ENCODE measurements at places on chromosomes 12 and 14.

- no peak for DNase-seq
Measured at GRCh38 chr12:96172981-96173380, 21.2 kb upstream of the ELK3 start.

GRCh38 chr12:14984036-14984435 is 11.2 kb downstream of the PDE6H start:
- DNase-seq: no peak

DNA sequence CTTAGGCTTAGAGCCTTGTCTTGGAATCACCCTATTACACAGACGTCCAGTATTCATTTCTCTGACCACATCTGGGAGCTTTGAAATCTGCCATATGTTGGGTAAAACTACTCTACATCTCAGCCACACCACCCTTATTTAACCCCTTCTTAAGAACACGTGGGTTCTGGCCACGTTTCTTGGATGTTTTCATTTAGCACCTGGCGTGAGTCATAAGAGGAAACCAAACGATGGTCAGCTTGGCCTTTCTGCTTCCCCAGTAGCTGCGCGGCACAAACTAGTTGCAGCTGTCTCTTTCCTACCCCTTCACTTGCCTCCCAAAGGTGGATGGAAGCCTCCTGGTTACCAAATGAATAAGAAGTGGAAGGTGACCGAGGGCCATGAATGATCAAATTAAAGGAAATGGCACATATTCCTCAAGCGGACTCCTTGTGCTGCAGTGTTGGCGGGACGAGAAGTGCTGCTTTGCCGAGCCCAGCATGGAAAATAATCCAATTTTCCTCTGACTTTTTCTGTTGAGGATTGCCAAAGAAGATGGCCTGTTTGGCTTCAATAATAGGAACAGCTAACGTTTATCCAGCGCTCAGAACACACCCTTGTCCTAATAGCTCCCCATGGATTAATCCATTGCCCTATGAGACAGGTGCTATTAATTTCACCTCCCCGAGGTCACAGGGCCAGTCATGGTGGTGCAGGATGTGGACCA is 154.1 kb downstream of the ZNF664 start:
- no peak for DNase-seq

DNA sequence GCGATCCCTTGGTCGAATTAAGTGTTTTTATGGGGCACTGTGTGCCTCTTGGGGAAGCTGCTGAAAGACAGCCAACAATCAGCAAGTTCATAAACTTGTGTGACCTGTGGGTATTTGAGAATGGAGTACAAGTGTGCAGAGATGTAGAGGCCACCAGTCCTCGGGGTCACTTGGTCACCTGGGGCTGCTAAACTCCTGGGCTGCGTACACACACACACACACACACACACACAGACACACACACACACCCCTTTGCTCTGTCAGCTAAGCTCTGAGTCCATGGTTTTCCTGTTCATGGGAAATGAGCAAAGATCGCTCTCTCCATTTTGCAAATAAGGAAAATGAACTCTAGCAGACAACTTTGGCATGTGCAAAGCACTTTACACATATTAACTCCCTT is 24.5 kb downstream of the DYRK4 start:
- DNase-seq: no peak

- no peak for DNase-seq
Measured at GRCh38 chr12:75913502-75914351, 117.8 kb downstream of the PHLDA1 start.

DNA sequence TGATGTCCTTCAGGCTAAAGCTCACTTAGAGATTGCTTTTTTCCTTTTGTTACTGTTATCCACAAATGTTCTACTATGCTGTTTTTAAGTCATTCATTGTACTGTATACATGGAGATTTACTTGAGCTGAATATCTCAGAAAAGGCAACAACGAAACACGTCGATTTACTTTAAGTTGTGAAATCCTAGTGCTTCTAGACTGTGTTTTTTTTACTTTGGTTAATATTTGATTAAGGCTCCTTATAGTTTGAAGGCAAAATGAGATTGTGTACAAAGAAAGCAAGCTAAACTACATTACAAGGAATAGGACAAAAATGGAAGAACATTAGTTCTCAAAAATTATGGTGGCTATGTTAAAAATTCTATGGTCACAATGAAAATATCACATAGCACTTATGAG is 114.5 kb downstream of the SLC35F4 start:
- DNase-seq: no peak

DNA sequence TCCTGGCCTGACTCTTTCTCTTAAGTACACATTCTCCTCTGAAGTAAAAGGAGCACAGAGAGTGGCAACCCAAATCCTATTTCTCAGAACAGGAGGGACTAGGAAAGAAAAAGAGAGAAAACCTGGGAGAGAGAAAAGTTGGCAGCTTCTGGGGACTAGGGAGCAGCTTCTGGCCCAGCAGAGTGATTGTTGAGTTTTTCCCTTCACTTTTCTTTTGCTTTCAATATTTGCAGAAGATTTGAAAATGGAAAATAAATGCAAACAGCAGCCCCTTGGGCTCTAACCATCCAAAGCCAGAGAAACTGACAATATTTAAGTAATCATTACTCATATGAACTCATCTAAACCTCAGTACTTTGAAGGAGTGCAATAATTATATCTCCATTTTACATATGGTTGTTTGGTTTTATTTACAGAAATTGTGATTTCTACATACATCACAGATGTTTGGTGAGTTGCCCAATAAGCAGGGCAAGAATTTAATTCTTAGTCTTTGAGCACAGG is 28.8 kb upstream of the IGF1 start:
- no peak for DNase-seq

DNA sequence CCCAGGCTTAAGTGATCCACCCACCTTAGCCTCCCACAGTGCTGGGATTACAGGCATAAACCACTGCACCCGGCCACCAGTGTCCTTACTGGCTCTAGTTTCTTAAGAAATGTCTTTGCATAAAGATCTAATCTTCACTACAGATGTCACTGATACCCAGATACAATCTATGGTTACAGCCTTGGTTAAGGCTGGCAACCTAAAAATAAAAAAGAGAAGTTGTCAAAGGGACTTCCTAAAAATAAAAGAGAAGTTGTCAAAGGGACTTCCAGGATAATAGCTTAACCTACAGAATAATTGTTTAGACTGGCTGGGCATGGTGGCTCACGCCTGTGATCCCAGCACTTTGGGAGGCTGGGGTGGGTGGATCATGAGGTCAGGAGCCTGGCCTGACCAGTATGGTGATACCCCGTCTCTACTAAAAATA is 27.6 kb downstream of the ETFBKMT start:
- no peak for DNase-seq

GRCh38 chr12:57091638-57092528 is 3.0 kb downstream of the NAB2 start:
- no peak for DNase-seq

DNA sequence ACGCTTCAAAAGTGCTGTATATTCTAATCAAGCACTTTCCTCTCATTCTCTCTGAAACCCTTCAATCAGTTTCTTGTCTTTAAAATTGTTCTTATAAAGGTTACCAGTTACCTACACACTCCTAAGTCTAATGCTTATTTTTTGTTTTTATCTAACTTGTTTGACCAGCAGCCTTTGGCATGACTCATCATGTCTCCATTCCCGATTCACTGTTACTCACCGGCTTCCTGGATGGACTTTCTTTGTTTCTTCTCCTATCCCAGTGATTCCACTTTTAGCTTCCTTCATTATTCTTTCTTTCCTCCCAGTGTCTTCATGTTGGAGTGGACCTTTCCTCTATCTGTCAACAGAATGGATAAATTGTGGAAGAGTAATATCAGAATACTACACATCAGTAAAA is 368.6 kb upstream of the CCDC196 start:
- DNase-seq: no peak

DNA sequence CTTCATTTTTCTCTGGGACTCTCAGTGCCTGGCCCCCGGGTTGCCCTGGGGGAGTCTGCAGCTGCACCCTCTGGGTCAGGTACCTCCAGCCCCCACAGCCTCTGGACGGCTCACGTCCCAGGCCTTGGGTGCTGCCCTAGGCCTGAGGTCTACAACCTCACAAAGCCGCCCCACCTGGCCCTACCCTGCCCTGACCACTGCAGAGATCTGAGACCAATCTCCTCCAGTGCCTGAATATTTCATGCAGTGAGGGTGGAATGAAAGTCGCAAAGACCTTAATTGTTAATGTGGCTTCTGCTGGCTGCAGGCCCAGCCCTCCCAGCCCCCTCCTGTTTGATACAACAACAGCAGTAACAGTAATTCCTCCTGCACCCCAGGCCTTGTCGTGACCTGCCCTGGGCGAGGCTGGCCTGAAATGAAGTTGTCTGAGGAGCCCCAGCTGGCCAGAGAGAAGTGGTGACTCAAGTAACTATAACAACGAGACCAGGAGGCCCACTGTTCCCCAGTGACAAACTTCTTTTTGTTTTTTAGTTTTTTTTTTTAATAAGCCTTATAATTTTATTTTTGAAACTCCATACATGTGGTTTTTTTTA is 8.8 kb upstream of the CCDC85C start:
- no peak for DNase-seq

- DNase-seq: no peak
Measured at GRCh38 chr12:13749389-13749788, 232.0 kb downstream of the GRIN2B start.

DNA sequence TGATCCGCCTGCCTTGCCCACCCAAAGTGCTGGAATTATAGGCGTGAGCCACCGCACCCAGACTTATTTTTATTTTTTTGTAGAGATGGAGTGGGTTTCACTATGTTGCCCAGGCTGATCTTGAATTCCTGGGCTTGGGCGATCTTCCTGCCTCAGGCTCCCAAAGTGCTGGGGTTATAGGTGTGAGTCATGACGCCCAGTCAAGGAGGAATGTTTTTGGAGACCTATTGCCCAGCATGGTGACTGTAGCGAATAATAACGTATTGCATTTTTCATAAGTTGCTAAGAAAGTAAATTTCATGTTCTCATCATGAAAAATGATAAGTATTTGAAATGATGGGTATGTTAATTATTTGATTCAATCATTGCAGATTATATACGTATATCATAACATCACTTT is 46.5 kb downstream of the TEAD4 start:
- DNase-seq: no peak

- no peak for DNase-seq
Measured at GRCh38 chr14:84809158-84809557, 720.8 kb upstream of the FLRT2 start.

- DNase-seq: peak; percentile 43
Measured at GRCh38 chr14:63867933-63868921, 15.4 kb downstream of the SYNE2 start.

DNA sequence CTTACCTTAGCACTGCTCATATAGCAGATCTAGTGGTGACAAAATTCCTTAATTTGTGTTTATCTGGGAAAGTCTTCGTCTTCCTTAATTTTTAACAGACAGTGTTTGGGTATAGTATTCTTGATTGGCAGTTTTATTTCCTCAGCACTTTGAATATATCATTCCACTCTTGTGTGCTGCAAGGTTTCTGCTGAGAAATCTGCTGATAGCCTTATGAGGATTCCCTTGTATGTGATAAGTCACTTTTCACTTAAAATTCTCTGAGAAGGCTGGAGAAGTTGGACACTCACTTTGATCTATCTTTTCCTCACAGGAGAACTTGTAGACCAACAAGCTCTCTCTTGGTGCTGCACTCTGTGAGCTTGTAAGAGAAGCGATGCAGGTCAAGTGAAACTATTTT is 306.1 kb upstream of the RTL1 start:
- DNase-seq: no peak

DNA sequence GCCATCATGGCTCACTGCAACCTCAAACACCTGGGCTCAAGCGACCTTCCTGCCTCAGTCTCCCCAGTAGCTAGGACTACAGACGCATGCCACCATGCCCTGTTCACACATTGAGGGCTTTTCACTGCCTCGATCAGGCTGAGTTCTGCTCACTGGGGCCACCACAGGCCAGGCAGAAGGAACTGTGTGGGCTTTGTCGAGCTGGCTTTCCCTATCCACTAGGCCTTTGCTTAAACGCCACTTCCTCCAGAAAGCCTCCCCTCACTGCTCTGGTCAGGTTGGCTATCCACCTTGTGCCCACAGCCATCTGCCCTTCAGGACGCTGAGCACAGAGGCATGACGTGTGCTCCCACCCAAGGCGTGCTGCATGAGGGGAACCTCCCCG is 45.2 kb downstream of the MLXIP start:
- DNase-seq: no peak

DNA sequence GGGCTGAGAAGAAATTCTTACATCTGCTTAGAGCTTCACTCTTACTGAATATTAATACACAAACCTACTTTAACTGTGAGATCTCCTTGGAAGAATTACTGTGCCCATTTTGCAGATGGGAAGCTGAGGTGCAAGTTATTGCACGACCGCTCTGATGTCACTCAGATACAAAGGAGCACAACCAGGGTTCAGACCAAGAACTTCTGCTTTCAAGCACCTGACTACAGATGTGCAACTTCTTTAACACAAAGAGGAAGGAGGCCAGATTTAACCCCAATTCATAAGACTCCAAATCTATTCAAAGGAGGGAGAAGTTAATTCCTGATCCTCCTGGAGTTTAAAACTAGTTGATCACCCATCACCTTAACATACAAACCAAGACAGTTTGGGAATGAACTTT is 232.6 kb downstream of the VRK1 start:
- DNase-seq: no peak

GRCh38 chr12:78340406-78340805 is 509.7 kb downstream of the NAV3 start:
- DNase-seq: no peak

DNA sequence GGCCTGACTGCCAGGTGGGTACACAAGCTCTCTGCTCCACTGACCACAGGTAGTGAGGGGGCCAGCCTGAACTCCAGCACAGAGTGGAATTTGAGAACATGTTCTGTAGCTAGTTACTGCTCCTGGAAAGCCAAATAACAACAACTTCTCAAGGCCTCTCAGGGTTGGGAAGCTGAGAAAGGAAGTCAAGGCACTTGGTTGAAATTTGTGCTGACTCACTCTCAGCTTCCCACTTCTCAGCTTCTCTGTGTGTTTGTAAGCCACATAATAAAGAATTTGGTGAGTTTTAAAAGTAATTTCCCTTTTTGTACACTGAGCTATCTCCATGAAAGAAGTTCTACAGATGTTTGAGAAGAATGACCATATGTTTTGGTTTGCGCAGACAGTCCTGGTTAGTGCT is 234.9 kb downstream of the KTN1 start:
- DNase-seq: no peak

- no peak for DNase-seq
Measured at GRCh38 chr12:105679982-105680381, 349.5 kb downstream of the C12orf75 start.

DNA sequence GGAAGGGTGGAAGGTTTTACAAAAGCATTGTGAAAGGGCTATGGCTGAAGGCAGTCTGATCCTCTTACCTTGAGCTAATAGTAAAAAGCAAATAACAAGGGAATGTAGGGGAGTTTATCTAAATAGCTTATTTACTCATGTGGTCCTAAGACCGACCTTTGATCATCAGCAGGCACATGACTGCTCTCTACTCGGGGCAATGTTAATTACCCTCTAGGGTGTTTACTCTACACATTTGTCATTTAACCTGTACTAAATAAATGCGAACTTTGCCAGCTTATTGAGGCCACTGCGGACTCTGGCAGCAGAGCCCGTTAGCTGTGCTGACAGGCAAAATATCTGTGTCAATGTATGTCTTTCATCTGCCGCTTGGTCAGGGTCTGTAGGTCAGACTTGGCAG is 768.3 kb upstream of the ATXN7L3B start:
- no peak for DNase-seq
